Esophagus muscularis mucosa (tissue), 4 donors: ENCODE measurements at places on chromosomes 2 and 18. TPM values are rescaled to one million over a fixed set of nuclear protein-coding genes. Genes with fewer than 3 reads are reported as not detected.

DNA sequence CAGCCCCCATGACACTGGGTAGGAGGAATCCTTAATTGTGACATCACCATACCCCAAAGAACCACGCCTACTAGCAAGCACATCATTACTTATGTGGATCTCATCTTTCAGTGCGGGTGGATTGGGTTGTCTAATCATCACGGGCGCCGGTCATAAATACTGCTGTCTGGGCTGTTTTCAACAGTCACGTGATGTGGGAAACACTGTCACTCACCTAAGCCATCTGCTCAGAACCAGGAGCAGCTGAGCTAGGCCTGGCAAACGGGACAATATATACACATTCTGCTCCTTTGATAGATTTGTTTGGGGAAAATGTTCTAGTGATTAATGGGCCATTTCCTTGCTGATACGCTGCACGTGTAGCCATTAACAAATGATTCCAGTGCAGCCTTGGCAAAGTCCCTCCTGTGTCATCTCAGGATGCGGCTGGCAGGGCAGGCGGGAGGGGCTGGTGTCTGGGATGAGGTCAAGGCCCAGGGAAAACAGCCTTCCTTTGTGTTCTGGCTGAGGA is 145.9 kb upstream of the COPS8 start:
- no peak overlapping the region for H3K4me3 ChIP-seq
- peaks cover 7% of the 10 kb centered on the region for H3K4me1 ChIP-seq
- DNase-seq = peak; percentile 87
- H3K27me3 ChIP-seq = no peaks in the 10 kb centered on the region
- no peaks in the 10 kb centered on the region for H3K36me3 ChIP-seq

RAB6C gene
- total RNA-seq = 0.42 TPM

DNA sequence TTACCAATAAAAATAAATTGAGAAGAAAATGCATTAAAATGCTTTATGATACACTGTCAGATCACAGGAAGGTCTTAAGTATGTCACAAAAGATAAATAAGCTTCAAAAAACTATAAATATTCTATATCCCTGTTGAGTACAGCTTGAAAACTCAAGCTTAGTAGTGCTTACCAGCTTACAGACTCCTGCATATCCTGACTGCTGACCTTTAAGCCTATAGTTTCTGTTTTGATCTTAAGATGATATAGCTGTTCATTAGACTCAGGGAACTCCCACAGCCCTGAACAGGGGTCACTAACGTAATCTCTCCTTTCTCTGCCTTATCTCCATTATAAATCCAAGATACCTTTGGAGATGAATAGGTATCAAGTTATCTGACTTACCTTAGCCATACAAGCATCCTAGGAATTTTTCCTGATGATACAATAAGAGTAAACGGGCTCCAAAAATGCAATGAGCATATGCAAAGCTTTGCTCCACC is 93.7 kb upstream of the RBBP8 start:
- no peak overlapping the region for H3K27ac ChIP-seq
- DNase-seq = no peak
- H3K36me3 ChIP-seq = no peaks in the 10 kb centered on the region

DNA sequence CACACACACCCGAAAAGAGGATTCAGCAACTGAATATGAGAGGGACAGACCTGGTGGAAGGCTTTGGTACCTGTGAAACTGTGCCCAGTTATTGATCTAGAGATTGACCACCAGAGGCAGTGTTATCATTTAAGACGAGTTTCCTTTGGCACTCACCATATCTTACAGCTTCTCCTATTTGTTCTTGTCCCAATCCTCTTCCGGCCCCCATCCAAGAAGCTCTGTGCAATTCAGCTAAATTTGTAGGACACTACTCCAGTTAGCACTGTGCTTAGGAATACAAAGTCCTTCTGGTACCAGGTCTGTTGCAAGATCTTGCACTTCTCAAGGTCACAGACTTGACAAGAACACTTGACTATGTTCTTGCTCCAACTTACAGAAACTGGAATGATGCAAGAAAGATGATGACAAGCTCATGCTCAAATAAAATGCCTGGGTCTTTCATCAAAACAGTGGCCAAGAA is 177.7 kb downstream of the TMEM247 start:
- no peaks in the 10 kb centered on the region for H3K36me3 ChIP-seq
- H3K27me3 ChIP-seq = no peaks in the 10 kb centered on the region
- H3K27ac ChIP-seq = peak overlapping the region; percentile 49

OLA1 gene
- total RNA-seq = 54.2 TPM

DNA sequence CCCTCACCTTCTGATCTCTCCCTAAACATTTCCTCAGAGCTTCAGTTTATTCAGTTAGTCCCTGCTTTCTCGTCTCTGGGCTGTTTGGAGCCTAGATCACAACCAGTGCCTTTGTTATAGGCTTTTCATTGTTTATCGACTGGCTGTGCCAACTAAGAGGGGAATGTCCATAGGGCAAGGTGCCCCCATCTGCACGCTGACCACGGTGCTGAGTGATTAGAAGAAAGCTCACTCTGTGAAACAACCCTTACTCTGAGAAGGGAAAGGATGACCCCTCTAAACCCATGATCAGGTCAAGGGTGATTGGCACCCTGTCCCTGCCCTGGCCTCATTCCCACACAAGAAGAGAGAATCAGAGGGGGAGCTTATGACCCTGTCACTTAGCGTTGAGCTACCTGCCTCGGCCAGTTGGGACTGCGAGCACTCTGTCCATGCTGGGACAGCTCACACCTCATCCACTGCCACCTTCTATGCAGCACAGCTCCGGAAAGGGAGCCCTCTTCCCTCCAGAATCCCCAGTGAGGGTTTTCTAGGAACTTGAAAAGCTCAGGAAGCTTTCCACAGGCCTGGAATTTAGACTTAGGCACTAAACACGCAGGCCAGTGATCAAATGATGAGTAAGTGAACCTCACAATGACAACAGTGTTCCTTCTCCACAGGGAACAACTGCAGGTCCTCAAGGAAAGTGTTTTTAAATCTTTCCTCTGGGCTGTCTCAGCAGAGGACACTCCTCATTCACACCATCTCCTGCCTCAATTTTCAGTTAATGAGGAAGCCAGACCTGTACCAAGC is 2.3 kb upstream of the ACTG2 start:
- DNase-seq = no peak
- H3K27me3 ChIP-seq = no peaks in the 10 kb centered on the region
- no peak overlapping the region for H3K4me3 ChIP-seq

GRCh38 chr2:200447139-200447855 is 62.6 kb downstream of the KCTD18 start:
- no peak for DNase-seq
- no peak overlapping the region for H3K27ac ChIP-seq
- H3K27me3 ChIP-seq = no peaks in the 10 kb centered on the region
- no peak overlapping the region for H3K4me3 ChIP-seq
- H3K4me1 ChIP-seq = peaks cover 1% of the 10 kb centered on the region
- H3K36me3 ChIP-seq = peaks cover 38% of the 10 kb centered on the region

DNA sequence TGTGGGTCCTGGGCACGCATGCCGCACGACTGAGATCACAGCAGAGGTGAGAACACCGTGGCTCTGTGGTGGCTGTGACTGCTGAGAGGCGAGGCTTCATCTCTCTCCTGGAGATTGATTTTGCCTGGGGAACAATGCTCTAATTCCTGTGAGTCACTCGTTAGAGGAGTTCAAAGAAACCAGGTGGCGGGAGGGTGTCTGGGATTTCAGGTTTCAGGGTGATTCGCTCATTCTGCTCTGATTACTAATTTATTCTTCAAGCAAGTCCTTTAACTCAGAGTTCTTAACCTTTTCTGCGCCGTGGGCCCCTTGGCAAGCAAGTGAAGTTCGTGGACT is 56.3 kb downstream of the GLI2 start:
- H3K4me1 ChIP-seq = no peaks in the 10 kb centered on the region
- no peak overlapping the region for H3K27ac ChIP-seq
- no peak overlapping the region for H3K4me3 ChIP-seq
- no peak for DNase-seq

DNA sequence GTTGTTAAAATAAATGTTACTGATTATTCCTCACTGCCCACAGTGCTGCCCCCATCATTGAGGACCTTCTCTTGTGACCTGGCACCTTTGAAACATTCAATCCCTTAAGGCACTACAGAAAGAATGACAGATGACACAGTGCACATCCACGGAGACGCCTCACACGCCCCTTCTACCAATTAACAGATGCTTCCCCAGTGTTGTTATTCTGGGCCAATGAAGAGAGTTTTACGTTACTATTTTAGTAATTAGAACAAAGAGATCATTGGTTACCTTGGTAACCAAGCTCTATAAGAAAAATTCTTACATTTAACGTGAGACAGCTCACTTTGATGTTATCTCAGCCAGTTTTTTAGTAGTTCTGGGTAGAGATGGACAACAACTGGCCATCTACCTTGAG is 152.0 kb downstream of the ZNF236 start:
- peaks cover 2% of the 10 kb centered on the region for H3K36me3 ChIP-seq
- no peak overlapping the region for H3K4me3 ChIP-seq
- DNase-seq = no peak
- no peaks in the 10 kb centered on the region for H3K27me3 ChIP-seq
- H3K27ac ChIP-seq = no peak overlapping the region

- H3K36me3 ChIP-seq = no peaks in the 10 kb centered on the region
- no peak for DNase-seq
- no peak overlapping the region for H3K27ac ChIP-seq
- no peak overlapping the region for H3K4me3 ChIP-seq
Measured at GRCh38 chr2:203586696-203587095, 51.6 kb upstream of the RAPH1 start.

SPDYA gene
- total RNA-seq = 0.58 TPM

- H3K27ac ChIP-seq = no peak overlapping the region
- no peaks in the 10 kb centered on the region for H3K4me1 ChIP-seq
- H3K4me3 ChIP-seq = no peak overlapping the region
- H3K36me3 ChIP-seq = no peaks in the 10 kb centered on the region
- DNase-seq = no peak
Measured at GRCh38 chr2:84022810-84023431, 436.2 kb downstream of the SUCLG1 start.

DNA sequence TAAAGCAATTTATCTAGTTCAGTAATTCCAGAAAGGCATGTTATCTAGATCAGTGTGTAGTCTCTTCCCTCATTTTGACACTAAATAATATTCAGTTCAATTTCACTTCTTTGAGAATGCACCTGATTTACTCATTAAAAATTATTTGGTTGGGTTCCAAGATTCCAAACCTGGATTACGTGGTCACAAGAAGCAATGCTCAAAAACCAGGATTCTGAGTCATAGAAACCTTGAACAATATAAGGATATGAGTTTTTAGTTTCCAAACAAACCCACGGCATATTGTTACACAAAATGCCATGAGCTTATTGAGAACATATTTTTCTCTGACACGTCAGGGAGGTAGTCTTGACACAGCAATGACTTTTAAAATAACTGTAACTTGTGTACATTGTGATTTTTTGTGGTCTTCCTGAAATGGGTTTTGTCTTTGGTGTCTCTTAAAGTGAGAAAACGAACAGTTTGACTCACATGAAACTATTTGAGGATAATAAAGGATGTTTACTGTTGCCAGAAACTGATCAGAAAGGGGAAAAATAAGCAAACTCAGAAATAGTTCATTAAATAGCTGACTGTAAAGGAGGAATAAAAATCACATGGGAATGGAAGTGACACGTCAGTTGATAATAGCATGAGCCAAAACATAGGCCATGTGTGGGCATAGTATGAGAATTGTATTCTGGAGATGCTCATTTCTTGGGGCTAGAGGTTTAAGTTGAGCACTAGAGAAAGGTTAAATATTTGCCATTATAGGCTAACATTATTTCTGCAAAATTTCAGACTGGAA is 617.7 kb upstream of the CDH2 start:
- DNase-seq = no peak
- H3K4me1 ChIP-seq = no peaks in the 10 kb centered on the region
- no peaks in the 10 kb centered on the region for H3K27me3 ChIP-seq
- H3K27ac ChIP-seq = no peak overlapping the region
- no peak overlapping the region for H3K4me3 ChIP-seq
- H3K36me3 ChIP-seq = no peaks in the 10 kb centered on the region

- no peaks in the 10 kb centered on the region for H3K4me1 ChIP-seq
- H3K4me3 ChIP-seq = no peak overlapping the region
- no peak overlapping the region for H3K27ac ChIP-seq
- no peaks in the 10 kb centered on the region for H3K27me3 ChIP-seq
Measured at GRCh38 chr2:133871545-133872209, 303.4 kb upstream of the NCKAP5 start.

DNA sequence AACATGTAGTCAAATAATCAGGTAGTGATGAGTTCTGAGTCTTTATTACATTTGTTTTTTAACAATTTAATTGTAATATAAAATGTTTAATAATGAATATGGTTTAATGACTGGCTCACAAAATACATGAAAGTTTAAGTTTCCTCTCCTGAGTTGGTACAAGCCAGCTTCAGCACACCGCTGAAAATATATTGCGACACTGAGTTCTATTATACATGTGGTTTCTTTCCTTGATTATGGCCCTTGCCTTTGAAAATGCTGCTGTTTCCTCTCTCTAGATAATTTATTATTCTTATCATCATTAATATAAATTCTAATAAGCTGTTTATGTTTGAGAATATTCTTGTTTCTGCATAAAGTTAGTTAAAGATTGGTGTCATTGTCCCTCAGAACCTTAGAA is 249.3 kb downstream of the PARD3B start:
- H3K36me3 ChIP-seq = no peaks in the 10 kb centered on the region
- H3K27ac ChIP-seq = no peak overlapping the region
- H3K4me1 ChIP-seq = no peaks in the 10 kb centered on the region
- no peak for DNase-seq

DNA sequence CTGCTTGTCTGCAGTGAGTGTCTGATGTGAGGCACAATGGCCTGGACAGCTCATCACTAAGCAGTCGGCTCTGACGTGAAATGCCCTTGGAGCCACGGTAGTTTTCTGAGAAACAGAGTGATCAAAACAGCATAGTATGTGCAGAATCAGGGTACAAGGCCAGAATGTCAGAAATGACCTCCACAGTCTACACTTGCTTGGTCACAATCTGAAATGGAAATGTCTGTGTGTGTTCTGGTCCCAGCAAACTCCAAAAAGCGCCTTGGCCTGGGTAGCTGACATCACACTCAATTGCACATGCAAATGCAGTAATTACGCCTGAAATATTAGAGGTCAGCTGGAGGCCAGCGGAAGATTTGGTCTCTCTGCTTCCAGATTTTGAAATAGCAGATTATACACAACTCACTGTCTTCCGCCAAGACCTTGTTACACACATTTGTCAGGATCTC is 95.4 kb downstream of the CTAGE1 start:
- H3K36me3 ChIP-seq = no peaks in the 10 kb centered on the region
- no peak for DNase-seq
- H3K4me3 ChIP-seq = no peak overlapping the region
- H3K4me1 ChIP-seq = peaks cover 20% of the 10 kb centered on the region
- no peaks in the 10 kb centered on the region for H3K27me3 ChIP-seq

- H3K36me3 ChIP-seq = no peaks in the 10 kb centered on the region
- H3K27ac ChIP-seq = no peak overlapping the region
- H3K4me1 ChIP-seq = no peaks in the 10 kb centered on the region
- no peak overlapping the region for H3K4me3 ChIP-seq
- DNase-seq = no peak
Measured at GRCh38 chr18:8966821-8967220, 135.7 kb upstream of the NDUFV2 start.

- H3K4me1 ChIP-seq = no peaks in the 10 kb centered on the region
- no peak for DNase-seq
- H3K27me3 ChIP-seq = no peaks in the 10 kb centered on the region
- H3K4me3 ChIP-seq = no peak overlapping the region
- H3K36me3 ChIP-seq = no peaks in the 10 kb centered on the region
Measured at GRCh38 chr2:240308111-240308651, 127.3 kb upstream of the GPC1 start.

GRCh38 chr2:142853912-142854311 is 23.6 kb upstream of the KYNU start:
- H3K27ac ChIP-seq = no peak overlapping the region
- H3K4me3 ChIP-seq = no peak overlapping the region
- no peaks in the 10 kb centered on the region for H3K4me1 ChIP-seq
- no peaks in the 10 kb centered on the region for H3K27me3 ChIP-seq
- no peak for DNase-seq
- H3K36me3 ChIP-seq = no peaks in the 10 kb centered on the region
